ENCODE measurements at places on chromosomes 6 and 20. TPM values are rescaled to one million over a fixed set of nuclear protein-coding genes. Genes with fewer than 3 reads are reported as not detected.

The CAGE1 gene
- 0.31 TPM for total RNA-seq

DNA sequence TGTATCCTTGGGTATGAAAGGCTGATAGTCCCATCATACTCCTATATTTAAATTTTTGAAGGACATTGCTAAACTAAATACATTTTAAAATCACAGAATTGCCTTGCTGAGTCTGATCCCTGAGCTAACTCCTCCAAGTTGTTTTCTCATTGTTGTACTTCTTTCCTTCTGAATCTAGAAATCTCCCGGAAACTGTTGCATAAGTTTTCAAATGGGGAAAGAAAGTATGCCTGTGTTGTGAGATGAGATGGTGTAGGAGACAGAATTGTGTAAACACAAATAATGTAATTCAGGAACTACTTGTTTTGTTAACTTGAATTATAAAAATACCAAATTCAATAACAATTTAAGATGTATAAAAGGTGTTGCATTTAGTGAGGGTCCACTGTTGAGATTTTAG lies 7.3 kb downstream of the PNRC1 start:
- no peaks in the 10 kb centered on the region for H3K27me3 ChIP-seq
- H3K36me3 ChIP-seq, result peaks cover 39% of the 10 kb centered on the region
- peaks cover 19% of the 10 kb centered on the region for H3K4me1 ChIP-seq
- H3K27ac ChIP-seq, result no peak overlapping the region

The MYL9 gene
- 0.33 TPM for total RNA-seq

DNA sequence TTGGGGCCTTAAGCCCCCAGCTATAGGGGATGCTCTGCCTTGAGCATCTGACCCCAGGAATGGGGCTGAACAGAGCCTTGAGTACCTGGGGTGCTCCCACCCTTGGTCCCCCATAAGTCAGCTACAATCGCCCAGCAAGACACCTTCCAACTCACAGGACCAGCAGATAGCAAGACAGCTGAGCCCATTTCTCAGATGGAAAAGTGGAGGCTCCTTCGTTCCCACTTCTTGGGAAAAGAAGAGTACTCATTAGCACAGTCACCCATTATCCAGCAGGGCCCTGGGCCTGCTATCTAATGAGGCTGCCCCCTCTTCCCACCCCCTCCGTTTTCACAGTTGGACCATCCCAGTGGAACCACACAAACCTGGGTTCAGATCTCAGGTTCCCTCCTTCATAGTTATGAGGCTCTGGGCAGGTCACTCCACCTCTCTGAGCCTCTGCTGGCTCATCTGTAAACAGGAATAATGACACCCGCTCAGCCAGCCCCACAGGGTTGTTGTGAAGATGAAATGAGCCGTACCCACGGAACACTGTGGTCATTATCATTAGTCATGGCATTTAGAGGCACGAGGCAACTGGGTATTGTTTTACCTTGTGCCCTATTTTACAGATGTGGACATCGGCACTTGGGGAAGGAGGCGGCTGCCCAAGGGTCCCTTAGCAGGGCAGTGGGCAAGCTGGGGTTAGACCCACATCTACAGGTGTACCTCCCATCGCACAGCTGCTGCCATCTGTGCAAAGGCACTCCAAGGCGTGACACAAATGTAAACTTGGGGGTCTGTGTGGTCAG lies 4.5 kb downstream of the LPIN3 start:
- no peaks in the 10 kb centered on the region for H3K36me3 ChIP-seq
- H3K27me3 ChIP-seq, result no peaks in the 10 kb centered on the region
- H3K27ac ChIP-seq, result no peak overlapping the region

DNA sequence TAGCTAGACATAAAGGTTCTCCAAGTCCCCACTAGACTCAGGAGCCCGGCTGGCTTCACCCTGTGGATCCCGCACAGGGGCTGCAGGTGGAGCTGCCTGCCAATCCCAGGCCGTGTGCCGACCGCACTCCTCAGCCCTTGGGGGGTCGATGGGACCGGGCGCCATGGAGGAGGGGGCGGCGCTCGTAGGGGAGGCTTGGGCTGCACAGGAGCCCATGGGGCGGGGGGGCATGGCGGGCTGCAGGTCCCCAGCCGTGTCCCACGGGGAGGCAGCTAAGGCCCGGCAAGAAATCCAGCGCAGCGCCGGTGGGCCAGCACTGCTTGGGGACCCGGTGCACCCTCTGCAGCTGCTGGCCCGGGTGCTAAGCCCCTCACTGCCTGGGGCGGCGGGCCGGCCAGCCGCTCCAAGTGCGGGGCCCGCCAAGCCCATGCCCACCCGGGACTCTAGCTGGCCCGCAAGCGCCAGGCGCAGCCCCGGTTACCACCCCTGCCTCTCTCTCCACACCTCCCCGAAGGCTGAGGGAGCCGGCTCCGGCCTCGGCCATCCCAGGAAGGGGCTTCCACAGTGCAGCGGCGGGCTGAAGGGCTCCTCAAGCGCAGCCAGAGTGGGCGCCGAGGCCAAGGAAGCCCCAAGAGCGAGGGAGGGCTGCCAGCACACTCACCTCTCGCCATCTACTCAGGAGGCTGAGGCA lies 26.5 kb upstream of the ID1 start:
- peaks cover 2% of the 10 kb centered on the region for H3K27me3 ChIP-seq
- no peak overlapping the region for H3K27ac ChIP-seq
- H3K4me3 ChIP-seq, result no peak overlapping the region
- peaks cover 9% of the 10 kb centered on the region for H3K4me1 ChIP-seq
- DNase-seq, result no peak

DNA sequence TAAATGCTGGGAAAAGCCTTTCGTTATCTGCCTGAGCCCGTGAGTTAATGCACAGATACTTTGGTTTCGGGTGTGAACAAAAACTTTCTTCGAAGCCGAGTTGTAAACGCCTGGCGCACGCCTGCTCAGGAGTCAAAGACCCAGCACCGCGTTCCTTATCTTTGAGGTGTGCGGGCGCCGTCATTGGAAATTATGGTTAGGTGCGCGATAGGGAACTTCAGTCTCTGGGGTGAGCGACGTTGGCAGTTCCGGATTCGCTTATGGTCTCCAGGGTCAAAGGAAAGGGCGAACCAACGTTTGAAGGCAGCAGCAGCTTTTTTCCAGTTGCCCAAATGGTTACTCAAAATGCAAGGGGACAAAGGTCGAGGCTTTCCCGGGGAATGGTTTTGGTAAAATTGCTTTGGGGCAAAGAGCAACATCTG lies 853 bp downstream of the SLC22A3 start:
- no peak for DNase-seq
- peaks cover 57% of the 10 kb centered on the region for H3K27me3 ChIP-seq
- no peak overlapping the region for H3K4me3 ChIP-seq
- H3K4me1 ChIP-seq, result peaks cover 3% of the 10 kb centered on the region
- H3K36me3 ChIP-seq, result no peaks in the 10 kb centered on the region
- no peak overlapping the region for H3K27ac ChIP-seq

The GID8 gene
- total RNA-seq, result 58.0 TPM

The VWA7 gene
- 3.0 TPM for total RNA-seq

DNA sequence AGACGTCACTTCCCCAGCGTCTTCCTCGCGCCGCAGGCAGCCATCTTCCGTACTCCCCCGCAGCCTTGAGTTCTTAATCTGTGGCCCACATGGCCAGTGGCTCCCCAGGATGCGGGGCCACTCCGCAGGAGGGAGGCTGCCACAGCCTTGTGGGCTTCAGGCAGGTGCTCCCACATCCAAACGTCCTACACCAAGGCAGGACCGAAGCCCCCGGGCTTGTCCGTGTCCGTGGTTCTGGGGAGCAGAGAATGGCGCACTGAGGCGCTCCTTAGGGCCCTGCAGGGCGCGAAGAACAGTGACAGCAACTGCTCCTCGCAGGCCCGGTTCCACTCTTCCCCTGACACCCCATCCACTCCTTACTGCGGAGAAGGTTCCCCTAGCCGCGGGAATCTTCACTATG lies 755.8 kb downstream of the PRIM2 start:
- no peaks in the 10 kb centered on the region for H3K4me1 ChIP-seq
- H3K4me3 ChIP-seq, result no peak overlapping the region

DNA sequence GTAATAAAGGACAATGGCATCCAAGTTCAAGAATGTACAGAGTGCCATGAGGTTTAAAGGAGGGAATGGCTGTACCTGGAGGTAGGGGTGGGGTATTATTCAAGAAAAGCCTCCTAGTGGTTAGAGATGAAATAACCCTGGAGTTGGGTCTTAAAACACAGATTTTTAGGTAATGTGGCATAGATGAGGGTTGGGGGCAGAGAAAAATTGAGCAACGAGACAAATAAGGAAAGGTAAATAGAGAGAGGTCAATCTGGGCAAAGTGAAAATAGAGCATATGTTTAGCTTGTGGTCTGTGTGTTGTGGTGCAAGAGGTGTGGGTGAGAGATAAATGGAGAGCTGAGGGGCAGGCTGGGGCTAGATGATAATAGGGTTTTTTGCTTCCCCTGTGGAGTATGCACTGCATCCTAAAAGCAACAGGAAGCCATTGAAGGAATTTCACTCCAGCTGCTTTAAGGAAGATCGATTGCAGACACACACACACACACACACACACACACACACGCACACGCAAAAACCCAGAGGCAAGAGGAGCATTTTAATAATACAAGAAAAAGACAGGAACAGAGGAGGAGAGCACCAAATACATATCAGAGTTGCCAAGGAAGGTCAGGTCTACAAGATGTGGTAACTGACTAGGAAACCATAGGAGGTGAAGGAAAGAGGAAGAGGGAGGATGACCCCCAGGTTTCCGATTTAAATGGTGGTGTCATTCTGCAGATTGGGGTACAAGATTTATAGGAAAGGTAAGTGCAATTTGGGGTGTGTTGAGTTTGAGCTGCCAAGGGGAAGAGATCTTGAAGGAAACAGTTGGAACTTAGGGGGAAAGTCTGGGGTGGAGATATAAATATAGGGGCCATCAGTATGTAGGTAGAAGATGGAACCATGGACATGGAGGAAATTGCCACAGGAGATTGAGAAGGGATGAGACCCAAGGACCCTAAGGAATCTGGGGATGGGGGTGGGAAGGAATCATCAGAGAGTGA lies 31.3 kb upstream of the ADGRF1 start:
- no peak for DNase-seq
- H3K27ac ChIP-seq, result no peak overlapping the region
- no peak overlapping the region for H3K4me3 ChIP-seq
- H3K36me3 ChIP-seq, result no peaks in the 10 kb centered on the region

The SFTA2 gene
- total RNA-seq, result not detected

- peaks cover 27% of the 10 kb centered on the region for H3K4me1 ChIP-seq
- no peak overlapping the region for H3K4me3 ChIP-seq
- DNase-seq, result peak; percentile 80
- H3K36me3 ChIP-seq, result no peaks in the 10 kb centered on the region
These were observed 35.3 kb upstream of the EZR start for GRCh38 chr6:158854214-158855101.

GRCh38 chr6:160069050-160069454 lies 52.6 kb upstream of the SLC22A1 start:
- DNase-seq, result peak; percentile 87
- peaks cover 45% of the 10 kb centered on the region for H3K4me1 ChIP-seq
- H3K36me3 ChIP-seq, result peaks cover 83% of the 10 kb centered on the region

- H3K4me3 ChIP-seq, result no peak overlapping the region
- H3K27ac ChIP-seq, result no peak overlapping the region
- peaks cover 41% of the 10 kb centered on the region for H3K27me3 ChIP-seq
- peaks cover 6% of the 10 kb centered on the region for H3K4me1 ChIP-seq
- H3K36me3 ChIP-seq, result peaks cover 2% of the 10 kb centered on the region
These were observed 3.9 kb upstream of the TEAD3 start for GRCh38 chr6:35500782-35501181.

DNA sequence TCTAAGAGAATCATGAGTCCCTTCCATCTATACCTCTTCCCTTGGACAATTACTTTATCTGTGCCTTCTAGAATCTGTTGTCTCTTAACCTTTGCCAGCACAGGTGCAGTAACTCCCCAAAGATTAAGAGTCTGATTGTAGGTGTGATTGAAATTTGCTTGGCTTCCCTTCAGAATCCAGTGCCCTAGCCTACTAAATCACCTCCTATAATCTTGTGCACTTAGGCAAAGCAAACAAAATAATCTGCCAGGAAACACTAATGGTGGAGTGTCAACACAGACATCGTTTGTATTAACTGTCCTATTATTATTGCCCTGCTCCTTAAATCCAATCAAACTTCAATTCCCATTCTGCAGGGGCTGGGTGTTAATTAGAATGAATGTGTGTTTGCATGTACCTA lies 28.0 kb downstream of the ID4 start:
- H3K4me1 ChIP-seq, result no peaks in the 10 kb centered on the region
- no peak overlapping the region for H3K4me3 ChIP-seq
- DNase-seq, result no peak
- no peak overlapping the region for H3K27ac ChIP-seq
- no peaks in the 10 kb centered on the region for H3K27me3 ChIP-seq
- no peaks in the 10 kb centered on the region for H3K36me3 ChIP-seq

The SAMD3 gene
- total RNA-seq, result 2.5 TPM

The AVP gene
- total RNA-seq, result not detected

GRCh38 chr6:127291495-127291894 lies 24.8 kb downstream of the RNF146 start:
- peaks cover 47% of the 10 kb centered on the region for H3K36me3 ChIP-seq
- H3K4me3 ChIP-seq, result peak overlapping the region; percentile 20

DNA sequence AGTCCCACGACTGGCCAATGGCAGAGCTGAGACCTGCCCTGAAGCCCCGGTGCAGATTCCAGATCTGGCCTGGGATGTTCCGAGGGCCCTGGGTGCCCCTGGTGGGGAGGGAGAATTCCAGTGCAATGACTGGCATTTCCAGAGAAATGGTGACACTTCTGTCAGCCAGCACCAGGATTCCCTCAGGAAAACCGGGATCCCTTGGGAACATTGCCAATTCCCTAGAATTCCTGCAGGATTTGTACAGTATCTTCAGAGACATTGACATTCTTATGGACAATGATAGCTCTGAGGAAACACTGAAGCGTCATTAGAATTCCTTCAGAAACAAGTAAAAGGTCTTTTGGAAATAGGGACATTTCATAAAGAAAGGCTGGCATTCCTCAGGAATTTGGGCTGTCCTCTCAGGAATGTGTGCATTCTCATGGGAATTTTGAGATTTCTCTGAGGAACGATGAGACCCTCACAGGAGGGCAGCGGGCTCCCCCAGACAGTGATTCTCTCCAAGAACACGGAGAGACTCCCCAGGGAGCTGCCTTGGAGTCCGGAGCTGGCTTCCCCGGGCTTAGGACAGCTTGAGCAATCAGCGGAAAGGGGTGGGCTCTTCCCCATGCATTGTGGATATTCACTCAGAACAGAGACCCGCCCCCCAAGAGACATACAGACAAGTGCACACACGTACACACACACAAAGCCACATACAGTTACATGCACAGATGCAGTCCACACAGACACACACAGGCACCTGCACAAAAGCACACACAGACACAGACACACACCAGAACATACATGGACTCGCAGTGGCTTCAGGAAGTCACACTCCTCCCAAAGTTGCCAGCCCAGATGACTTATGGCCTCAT lies 35.2 kb upstream of the BPIFA2 start:
- H3K36me3 ChIP-seq, result no peaks in the 10 kb centered on the region
- peaks cover 5% of the 10 kb centered on the region for H3K27me3 ChIP-seq
- DNase-seq, result no peak
- no peaks in the 10 kb centered on the region for H3K4me1 ChIP-seq
- no peak overlapping the region for H3K4me3 ChIP-seq

The TPX2 gene
- total RNA-seq, result 61.3 TPM

The SLC26A8 gene
- total RNA-seq, result not detected

- H3K27ac ChIP-seq, result peak overlapping the region; percentile 93
- DNase-seq, result peak; percentile 78
- peak overlapping the region; percentile 90 for H3K4me3 ChIP-seq
- peaks cover 30% of the 10 kb centered on the region for H3K36me3 ChIP-seq
These were observed 72.4 kb downstream of the HFE start for GRCh38 chr6:26159357-26160273.

The ZFP64 gene
- total RNA-seq, result 12.8 TPM

The ADRM1 gene
- 183 TPM for total RNA-seq

The GDAP1L1 gene
- not detected for total RNA-seq
